Body of pancreas (tissue), 4 donors: ENCODE measurements at places on chromosomes 6 and 20.

DNA sequence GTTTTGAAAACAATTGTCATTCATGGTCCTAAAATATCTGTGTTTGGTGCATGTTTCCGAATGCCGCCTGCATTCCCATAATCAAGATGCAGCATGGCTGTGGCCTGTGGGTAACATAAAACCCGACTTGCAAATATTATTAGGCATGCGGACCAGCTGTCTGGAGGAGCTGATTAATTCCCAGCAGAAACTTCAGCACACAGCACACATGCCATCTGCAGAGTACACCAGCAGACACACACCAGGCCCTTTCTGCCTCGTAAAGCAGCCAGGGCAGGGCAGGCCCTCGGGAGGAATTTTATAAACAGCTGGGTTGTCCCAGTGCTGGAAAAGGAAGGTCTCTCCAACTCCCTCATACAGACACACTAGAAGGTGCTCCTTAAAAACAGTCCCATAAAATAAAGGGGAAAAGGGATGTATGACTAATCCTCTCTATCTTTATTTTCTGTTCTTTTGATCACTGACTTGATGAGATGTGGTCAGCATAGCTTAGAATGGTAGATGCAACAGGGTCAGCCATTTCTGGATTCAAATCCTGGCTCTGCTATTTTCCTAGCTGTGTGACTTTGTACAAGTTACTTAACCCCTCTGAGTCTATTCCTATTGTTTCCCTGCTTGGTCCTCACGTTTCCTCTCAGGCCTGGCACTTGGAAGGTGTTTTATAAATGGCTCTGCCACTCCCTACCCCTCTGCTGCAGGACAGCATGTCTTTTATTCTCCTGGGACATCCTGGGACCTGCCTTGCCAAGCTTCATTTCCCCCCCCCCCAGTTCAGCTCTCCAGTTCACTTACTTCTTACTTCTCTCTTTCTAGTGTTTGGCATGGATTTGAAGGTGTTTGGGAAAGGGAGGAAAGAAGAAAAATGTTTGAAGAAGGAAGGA lies 85.9 kb upstream of the TRAF3IP2 start:
- DNase-seq, result no peak

- no peak for DNase-seq
These were observed 19.8 kb upstream of the ZNF184 start for GRCh38 chr6:27492631-27493190.

DNA sequence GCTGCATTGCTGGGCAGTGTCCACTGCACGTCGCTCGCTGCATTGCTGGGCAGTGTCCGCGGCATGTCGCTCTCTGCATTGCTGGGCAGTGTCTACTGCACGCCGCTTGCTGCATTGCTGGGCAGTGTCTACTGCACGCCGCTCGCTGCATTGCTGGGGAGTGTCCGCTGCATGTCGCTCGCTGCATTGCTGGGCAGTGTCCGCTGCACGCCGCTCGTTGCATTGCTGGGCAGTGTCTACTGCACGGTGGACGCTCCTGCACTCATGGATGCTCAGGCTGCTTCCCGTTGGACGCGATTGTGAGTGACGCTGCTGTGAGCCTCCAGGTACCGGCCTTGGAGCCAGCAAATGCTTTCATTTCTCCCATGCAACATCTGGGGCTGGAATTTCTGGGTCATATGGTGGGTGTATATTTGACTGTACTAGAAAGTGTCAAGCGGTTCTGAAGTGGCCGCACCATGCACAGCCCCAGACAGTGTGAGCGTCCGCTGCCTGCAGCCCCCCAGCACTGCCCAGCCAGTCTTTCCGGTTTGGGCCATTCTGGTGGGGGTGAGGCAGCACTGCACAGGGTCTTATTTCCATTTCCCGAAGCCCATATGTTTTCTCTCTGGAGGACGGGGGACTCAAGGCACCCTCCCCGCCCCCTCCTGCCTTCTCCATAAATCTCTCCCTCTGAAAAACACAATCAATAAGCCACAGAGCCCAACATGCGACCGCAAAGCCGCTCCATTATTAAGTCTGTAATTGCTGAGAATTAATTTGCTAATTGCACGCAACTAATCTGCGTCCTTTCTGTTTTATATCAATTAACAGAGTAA lies 97.4 kb downstream of the YTHDF1 start:
- DNase-seq, result no peak

DNA sequence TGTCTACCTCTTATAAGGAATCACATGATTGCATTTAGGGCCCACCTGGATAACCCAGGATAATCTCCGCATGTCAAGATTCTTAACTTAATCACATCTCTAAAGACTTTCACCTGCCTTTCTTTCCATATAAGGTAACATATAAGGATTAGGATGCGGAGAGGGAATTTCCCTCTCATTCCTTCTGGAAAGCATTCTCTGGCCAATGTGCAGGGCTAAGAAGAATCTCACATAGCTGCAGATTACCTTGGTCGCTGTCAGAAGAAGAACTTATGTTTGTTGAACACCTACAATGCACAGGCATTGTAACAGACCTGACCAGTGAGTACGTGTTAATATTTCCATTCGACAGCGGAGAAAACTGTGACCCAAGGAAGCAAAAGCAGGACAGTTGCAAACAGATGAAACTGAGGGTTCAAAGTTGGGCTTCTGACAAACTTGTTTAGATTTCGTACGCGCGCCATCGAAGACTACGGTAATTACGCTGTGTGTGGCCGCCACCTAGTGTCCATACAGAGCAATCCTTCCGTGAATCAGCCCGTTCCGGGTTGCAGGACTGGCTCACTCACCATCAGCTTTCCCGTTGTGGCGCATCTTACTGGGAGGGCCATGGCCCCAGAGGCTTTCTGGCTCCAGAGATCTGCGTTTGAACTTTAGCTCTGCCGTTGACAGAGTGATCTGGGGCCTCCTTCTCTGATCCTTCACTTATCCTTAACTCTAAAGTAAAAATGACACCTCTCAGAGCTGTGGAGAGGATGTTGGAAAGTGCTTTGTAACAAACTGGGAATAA lies 9.5 kb downstream of the C20orf202 start:
- peak; percentile 75 for DNase-seq

GRCh38 chr20:11841972-11842461 lies 75.7 kb upstream of the BTBD3 start:
- no peak for DNase-seq

- DNase-seq, result no peak
These were observed 131.8 kb downstream of the SCML4 start for GRCh38 chr6:107692351-107692750.

DNA sequence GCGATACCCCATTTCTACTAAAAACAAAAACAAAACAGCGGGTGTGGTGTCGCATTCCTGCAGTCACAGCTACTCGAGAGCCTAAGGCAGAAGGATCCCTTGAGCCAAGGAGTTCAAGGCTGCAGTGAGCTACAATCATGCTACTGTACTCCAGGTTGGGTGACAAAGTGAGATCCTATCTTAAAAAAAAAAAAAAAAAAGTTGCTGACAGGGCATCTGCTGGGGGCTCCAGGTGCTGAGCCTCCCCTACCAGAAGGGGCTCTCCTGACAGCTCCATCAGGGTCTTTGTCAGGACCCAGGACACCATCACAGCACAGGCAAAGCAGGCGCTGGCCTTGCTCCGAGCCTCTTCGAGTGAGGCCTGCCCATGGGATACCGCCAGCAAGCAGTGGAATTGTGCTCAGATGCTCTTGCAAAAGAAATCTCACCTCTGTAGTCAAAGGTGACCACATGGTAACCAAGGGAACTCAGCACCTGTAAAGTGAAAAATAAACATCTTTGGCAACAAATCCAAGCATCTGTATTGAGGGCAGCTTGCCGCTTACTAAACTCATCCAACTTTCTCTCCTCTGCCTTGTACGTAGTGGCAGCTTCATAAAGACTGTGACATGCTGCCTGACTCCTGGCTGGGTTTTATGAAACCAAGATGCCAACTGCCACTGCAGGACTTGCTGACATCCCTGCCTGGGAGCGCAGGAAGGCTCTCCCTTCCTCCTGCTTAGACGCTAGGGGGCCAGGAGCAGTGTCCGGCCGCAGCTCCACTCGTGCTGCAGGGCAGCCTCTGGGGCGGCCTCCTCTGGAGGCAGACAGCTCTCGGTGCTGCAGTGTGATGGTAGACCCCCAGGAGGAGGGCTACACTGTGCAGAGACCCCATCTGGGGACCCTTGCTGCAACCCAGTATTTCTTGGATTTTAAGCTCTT lies 66.9 kb downstream of the PYGB start:
- DNase-seq, result peak; percentile 8

- no peak for DNase-seq
These were observed 7.3 kb downstream of the RAB32 start for GRCh38 chr6:146550911-146551310.

DNA sequence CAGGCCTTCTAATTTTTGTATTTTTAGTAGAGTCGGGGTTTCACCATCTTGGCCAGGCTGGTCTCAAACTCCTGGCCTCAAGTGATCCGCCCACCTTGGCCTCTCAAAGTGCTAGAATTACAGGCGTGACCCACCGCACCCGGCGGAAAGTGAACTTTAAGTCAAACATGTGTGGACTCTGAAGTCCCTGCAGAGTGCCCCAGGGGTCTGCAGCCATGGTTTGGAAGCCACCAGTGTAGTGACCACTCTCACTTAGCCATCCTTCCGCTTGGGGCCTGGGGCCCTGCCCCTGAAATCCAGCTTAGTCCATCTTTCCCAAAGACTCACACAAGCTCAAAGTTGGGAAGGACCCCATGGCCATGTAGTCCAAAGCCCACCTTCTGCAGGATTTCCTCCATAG lies 164.5 kb downstream of the GRM4 start:
- no peak for DNase-seq

DNA sequence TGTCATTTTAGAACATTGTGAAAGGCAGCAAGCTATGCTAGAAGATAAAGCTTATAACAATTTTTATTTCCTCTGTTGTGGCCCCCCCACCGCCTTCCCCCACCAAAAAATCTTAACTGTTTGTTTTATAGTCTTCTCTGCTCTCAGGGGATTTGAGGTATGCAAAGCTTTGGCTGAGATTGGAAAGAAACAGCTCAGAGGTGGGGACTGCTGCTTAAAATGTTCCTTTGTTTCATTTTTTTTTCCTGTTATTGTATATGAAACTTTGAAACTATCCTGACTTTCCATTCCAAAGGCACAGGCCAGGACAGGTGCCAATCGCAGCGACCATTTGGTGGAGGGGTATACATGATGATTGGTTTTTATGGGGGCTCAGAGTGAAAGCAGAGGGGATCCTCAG lies 114.7 kb upstream of the PHACTR1 start:
- DNase-seq, result no peak

- DNase-seq, result no peak
These were observed 153.6 kb downstream of the COL21A1 start for GRCh38 chr6:56093776-56094175.

GRCh38 chr6:161101517-161101916 lies 109.9 kb downstream of the MAP3K4 start:
- no peak for DNase-seq

DNA sequence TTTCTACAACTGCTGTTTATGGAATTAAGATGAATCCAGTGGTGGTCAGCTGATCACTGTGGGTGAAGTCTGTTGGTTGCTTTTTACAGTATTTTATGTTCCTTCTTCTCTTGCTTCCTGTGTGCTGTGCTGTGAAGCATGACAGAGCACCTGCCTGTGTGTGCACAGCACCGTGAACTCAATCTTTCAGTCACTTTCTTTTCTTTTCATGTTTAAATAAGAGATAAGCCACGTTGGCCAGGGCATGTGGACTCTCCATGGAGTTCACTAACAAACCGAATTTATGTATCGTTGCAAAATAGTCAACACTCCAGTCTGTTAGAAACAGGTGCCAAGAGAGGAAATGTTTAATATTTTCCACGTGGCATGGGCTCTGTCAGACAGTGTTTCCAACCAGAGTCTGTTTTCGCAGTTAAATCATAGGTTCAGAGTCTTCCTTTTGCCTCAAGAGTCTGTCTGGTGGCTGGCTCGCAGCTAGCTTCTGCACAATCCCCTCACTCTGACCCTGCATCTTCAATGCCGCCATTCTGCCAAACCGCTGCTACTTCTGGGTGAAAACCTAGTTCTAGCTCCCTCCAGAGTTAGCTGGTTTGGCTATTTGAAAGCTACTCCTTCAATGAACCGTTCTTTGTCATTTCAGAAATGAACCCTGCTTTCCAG lies 73.2 kb downstream of the QRSL1 start:
- peak; percentile 80 for DNase-seq

DNA sequence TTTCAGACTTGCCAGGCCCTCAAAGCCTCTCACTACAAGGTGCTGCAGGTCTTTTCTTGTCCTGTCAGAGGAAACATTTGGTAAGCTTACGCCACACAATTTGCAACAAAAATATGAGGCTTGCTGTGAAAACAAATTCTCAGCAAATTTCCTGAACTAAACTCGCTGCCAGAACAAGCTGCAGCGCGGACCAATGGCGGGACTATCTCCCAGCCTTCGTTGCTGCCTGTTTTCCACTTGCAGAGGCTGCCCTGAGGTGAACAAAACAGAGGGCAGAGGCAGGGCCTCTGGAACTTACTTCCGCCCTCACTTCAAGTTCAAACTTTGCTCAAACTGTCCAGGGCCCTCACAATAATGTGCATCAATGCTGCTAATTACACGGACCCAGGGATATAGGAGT lies 12.4 kb downstream of the UQCC2 start:
- no peak for DNase-seq

DNA sequence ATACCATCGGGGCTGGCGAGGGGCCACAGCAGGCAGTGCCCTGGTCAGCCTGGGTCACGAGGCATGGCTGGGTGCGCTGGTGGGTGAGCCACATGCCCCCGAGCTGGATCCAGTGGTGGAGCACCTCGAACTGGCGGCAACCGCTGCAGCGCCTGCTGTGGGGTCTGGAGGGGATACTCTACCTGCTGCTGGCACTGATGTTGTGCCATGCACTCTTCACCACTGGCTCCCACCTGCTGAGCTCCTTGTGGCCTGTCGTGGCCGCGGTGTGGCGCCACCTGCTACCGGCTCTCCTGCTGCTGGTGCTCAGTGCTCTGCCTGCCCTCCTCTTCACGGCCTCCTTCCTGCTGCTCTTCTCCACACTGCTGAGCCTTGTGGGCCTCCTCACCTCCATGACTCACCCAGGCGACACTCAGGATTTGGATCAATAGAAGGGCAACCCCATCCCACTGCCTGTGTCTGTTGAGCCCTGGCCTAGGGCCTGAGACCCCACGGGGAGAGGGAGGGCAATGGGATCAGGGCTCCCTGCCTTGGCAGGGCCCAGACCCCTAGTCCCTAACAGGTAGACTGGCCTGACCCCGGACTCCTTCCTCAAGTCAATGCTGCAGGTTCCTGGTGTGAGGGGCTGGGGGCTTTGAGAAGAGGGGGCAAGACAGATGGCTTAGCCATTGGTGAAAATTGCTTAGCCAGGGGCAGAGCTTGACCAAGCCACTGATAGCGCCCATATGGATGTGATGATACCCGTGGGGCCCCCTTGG lies 598 bp downstream of the TMEM239 start:
- no peak for DNase-seq

DNA sequence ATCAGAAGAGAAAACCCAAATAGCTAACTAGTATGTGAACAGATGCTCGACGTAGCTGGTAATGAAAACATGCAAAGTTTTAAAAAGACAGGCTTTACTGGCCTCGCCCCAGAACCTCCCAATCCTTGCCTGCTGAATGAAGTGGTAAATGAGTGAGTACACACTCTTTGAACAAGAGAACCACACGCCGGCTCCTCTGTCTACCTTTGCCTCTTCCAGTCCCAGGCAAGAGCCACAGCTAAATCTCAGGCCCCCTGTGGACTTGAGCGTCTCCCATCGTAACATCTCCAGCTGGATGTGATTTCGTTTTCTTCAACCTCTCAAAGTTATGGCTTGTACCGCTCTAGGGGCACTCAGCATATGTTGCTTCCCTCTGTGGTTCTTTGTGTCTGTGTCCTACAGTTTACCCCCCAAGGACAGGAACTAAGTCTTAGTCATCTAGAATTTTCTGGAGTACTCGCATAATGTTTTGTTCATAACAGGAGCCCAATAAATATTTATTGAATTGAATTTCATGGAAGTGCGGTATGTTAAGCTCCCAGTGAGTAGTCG lies 153.2 kb upstream of the TAB2 start:
- no peak for DNase-seq

- DNase-seq, result peak; percentile 73
These were observed 2.1 kb upstream of the COL20A1 start for GRCh38 chr20:63290677-63291472.
